ENCODE measurements at places on chromosomes 1 and 21.

DNA sequence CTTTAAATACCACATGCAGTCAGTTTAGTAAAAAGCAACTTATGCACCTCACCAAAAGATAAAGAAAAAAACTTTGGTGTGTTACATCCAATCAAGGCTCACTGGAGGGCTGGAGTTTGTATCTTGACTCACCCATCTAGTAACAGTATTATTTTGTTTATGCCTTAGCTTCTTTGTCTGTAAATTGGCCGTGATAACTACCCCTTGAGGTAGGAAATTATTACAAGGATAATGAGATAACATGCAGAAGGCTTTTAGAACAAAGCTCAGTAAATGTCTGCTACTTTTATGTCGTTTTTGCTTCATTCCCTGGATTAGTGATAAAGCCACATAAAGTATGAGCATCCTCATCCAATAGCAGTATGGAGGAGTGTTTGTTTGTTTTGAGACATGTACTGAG is 94.8 kb downstream of the ATP5PO start:
- DNase-seq, result no peak

- DNase-seq, result no peak
Observed at GRCh38 chr1:85605484-85606413, 25.2 kb downstream of the CCN1 start.

DNA sequence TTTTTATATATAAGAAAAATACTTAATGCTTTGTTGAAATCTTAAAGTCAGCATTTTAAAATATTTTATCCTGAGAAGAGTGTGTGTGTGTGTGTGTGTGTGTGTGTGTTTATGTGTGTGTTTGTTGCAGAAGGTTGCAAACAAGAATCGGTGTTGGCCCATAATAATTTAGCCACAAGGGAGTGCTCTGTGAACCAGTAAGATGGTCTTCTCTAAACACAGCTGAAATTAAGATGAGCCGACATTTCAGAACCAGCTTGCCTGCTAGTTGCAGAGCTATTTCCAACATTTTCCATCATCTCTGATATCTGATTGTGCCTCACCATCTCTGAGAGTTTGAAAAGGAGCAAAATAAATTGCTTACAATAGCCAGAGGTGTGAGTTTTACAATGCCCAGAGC is 158.8 kb upstream of the SGIP1 start:
- peak; percentile 59 for DNase-seq

DNA sequence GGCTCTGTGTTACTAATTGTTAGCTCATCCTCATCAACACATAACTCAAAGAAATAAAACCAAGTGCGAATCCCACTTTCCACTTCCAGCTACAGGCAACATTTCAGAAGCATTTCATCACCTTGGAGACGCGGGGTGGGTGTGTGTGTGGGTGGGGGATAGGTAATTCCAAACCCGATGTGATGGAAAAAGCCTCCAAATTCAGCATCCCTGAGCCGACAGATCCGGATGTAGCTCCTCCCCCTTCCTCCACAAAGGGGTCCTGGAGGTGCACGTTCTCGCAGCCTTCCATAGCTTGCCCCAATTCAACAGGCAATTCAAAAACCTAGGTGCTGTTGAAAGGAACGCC is 486 bp downstream of the HSPA13 start:
- DNase-seq, result no peak

DNA sequence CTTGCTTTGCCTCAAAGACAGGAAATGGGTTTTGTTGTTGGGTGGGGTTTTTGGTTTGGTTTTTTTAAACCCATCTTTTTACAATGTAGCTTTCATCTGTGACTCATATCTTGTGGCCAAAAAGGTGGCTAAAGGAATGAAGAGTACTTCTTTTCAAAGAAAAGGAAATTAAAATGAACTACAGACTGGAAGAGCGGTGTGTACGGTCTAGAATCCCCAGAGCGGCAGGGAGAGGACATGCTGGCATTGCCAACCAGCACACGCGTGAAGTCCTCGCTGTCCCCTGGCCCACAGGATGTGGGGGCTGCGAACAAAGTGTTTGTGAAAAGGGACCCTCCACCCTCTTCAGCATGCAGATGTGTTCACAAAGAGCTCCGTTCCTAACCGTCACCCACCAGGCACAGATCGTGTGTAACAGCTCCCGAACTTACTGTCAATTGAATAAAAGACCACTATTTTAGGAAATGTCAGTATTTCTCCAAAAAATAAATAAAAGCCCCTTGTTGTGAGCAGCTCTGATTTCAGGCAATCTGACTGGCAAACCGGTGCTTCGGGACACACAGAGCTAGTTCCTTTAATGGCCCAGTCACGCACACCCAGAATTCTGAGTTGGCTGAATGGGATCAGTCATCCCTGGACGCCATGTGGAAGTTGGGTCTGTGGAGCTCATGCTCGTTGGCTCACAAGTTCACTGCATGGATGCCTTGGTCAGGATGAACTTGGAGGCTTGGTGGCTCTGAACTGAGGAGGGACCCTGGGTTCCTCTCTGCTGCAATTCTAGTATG is 602.9 kb downstream of the NPHP4 start:
- no peak for DNase-seq

GRCh38 chr1:50637460-50637859 is 214.2 kb upstream of the DMRTA2 start:
- no peak for DNase-seq

DNA sequence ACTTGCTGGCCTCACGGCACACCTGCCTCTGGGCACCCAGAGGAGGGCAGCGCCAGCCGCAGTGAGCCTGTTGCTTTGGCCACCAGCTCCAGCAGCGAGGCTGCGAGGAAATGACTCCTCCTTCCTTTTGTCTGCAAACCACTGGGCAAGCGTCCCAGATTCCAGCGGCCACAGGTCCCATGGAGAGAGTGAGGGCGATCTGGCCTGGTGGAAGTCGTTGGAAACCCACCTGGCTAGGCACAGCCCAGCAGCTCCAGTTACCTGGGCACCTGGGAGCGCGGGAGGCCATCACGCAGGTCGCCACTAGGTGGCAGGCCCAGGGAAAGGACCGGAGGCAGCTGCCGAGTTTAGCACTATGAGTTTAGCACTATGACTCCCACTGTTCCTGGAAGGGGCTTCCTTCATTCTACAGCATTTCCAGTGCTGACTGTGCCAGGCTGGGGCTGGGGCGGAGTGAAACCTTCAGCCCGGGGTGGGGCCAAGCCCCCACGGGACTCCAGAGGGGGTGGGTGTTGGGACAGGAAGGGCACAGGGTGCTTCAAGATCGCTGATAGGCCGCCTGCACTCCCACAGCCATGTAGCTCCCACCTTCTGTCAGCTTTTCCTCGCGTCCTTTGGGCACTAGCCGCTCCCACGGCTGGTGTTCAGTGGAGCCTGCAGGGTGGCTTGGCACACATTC is 1.1 kb upstream of the ESPN start:
- peak; percentile 73 for DNase-seq

GRCh38 chr1:167617153-167618147 is 12.6 kb upstream of the RCSD1 start:
- peak; percentile 94 for DNase-seq

DNA sequence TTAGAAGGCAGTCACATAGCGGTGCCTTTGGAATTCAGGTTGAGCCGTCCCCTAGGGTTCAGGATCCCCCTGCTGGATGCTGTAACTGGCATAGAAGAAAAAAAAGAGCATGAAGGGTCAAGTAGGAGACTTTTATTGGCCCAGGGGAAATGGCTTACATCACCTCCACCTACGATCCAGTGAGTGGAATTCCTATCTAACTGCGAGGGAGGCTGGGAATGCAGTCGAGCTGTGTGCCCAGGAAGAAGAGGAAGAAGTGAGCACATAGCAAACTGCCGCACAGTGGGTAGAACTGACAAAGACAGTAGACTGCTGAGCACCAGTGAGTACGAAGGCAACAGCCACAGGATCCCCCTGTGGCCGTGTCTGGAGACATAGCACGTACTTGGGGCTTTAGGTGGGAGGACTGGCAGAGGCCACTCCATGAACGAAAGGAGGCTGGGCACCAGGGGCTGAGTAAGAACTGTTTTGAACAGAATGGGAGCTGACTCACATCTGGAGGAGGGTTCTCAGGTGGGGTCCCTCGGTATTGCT is 79.2 kb downstream of the RNF220 start:
- no peak for DNase-seq

DNA sequence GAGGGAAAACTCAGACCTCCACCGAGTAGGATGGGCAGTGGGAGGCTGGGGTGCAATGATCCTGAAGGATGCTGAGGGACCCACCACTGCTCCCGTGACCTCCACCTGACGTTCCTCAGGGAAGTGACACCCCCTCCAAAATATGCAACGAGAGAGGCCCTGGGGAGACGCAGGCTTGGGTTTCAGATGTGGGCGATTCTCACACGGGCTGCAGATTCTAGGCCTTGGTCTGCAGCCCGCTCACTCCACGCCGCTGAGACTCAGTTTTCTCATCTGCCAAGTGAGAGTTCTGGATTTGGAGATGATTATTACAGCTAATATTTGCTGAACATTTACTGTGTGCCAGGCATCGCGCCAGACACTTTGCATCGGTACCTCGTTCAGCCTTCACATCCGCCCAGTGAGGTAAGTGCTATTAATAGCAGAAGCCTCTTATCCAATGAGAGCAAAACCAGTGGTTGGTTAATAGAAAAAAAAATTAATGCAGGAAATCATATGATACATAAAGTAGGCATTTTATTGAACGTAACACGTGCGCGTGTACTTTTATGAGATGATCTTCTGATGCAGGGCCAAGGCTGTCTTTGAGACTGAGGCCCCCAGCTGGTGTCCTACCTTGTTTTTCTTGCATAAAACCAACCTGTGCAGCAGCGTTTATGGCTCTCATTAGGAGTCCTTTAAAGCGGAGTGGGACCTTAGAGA is 102.0 kb upstream of the RUNX3 start:
- DNase-seq, result peak; percentile 92

DNA sequence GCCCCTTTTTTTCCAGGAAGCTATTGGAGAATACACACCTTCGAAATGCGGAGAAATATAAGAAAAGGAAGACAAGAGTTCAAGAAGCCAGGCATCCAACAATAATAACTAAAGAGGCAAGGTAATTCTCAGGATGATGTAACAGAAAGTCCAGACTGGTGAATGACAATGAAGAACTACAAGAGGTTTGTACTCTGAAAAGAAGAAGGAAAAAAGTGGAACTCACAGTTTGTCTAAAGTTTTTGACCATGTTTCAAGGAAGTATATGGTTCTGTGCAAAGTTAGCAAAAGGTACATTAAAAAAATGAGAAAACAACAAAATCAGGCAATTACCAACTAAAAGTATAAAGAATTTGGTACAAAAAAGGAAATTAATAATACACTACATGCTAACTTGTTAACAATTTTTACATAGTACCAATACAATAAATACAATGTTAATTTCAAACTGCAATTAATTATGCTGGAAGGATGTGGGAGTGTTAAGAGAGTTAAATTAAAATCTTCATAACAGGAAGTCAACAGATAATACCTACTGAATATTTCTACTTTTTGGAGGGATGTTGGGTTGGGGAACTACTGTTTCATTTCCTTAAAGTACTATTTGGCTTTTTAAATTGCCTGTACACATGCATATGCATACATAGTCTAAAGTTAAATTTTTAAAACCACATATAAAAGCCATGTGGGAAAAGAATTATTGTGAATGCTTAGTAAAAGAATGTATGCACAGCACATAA is 12.9 kb upstream of the CD55 start:
- peak; percentile 56 for DNase-seq

GRCh38 chr1:172903581-172904220 is 147.0 kb downstream of the TNFSF18 start:
- no peak for DNase-seq

- no peak for DNase-seq
Observed at GRCh38 chr1:84202126-84202525, 58.1 kb downstream of the PRKACB start.

DNA sequence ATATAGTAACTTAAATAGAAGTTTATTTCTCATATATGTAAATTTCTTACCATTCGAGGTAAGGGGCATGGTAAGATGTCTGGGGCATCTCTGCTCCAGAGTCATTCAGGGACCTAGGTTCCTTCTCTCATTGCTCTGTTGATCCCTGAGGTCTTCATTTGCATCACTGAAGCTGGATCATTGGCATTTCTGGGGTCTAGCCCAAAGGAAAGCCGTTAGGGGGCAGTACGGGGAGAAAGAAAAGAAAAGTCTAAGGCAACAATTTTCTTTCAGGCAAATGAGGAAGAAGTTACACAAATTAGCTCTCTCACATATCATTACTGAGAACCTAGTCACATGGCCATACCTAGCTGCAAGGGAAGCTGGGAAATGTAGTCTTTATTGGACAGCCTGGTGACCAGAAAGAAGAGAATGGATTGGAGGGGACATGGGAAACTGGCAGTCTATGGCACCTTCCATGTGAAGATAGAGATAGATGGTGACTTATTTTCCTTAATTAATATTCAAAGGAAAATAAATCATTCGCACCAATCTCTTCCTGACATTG is 10.2 kb upstream of the SUSD4 start:
- DNase-seq, result no peak

DNA sequence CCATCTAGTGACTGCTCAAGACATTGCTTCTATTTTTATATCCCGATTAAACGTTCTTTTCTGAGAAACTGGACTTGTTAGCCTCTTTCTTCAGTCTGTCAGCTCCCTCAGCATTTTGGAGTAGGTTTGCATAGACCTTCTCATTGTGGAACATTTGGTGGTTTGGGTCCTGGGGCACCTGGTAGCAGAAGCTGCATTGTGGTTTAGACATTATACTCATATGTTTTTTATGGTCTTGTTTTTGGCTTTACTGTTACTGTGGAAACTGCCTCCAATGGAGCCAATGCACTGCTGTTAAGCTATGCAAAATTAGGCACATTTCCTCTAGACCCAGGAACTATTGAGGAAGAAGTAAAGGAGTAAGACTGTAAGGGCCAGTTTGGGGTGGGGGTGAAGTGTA is 36.7 kb upstream of the LRRC8B start:
- no peak for DNase-seq

DNA sequence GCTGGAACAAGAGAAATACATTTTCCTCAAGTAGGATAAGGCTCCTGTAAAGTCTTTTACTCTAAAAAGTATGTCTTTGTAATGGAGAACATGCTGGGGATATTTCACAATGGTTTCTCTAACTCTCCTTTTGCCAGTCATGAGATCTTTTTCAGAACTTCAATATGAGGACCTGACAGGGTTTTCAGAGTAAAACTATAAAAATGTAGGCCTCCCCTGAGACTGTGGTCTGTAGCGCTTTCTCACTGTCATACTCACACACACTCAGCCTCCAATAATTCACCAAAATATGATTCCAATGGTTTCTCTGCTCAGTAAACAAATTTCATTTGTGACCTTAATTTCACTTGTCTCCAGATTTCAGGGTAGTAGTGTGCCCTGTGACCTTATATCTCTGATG is 440.1 kb upstream of the PTBP2 start:
- no peak for DNase-seq

GRCh38 chr1:179105393-179105792 is 23.5 kb downstream of the TOR3A start:
- DNase-seq, result peak; percentile 25

- DNase-seq, result no peak
Observed at GRCh38 chr1:205879974-205880373, 30.0 kb upstream of the PM20D1 start.
